NCI-H1436 (cell line): ENCODE measurements at places on chromosomes 16 and 17.
A peak's percentile ranks its signal among the peaks of the same experiment; 100 is the strongest.

- peak; percentile 13 for DNase-seq
Measured at GRCh38 chr16:69182730-69183416, 4.1 kb upstream of the SNTB2 start.

GRCh38 chr17:7854851-7855659 is at the start of gene TMEM88:
Gene TMEM88 (plus strand): TSS chr17:7855066. CDS start chr17:7855075, 9 bp downstream.
- no peak for DNase-seq

DNA sequence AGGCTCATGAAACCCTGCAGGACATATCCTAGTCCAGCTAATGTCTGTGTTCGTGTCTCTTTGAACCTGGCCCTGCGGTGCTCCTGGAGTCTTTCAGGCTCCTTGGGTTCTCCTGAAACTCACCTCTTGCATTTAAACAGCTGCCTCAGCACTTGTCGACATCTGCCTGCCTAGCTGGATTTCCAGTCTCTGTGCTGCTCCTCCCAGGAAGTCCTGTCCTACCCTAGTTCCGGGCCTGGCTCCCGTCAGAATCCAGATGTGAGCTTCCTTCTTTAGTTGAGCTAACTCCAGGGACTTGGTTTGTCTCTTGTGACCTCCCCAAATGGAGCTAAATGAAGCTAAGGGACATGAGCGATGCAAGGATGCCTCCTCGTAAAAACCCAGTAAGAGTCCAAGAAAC is 155.2 kb upstream of the PIRT start:
- no peak for DNase-seq

DNA sequence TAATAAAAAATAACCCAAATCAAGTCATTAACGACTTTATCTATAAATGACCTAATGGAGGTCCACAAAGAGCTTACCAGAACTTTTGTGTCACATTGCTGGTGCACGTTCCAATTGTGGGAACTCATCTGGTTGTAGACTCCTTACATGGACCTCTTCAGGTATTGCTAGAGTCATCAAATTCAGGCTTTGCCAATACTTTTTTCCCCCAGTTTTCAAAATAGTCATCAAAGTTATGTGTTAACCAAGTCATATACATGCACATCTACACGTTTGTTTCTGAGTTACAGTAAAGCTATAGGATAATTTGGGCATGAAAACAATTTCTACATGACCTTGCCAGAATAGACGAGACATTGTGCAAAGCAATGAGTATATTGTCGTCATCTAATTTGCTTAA is 76.2 kb upstream of the ADAMTS18 start:
- DNase-seq = no peak

GRCh38 chr16:8512941-8513624 is 77.2 kb downstream of the TMEM114 start:
- no peak for DNase-seq

- no peak for DNase-seq
Measured at GRCh38 chr17:57068222-57068658, 16.8 kb upstream of the AKAP1 start.

- DNase-seq = no peak
Measured at GRCh38 chr17:81483862-81484194, 28.8 kb downstream of the ACTG1 start.

- no peak for DNase-seq
Measured at GRCh38 chr16:85137323-85138072, 25.2 kb upstream of the CIBAR2 start.

DNA sequence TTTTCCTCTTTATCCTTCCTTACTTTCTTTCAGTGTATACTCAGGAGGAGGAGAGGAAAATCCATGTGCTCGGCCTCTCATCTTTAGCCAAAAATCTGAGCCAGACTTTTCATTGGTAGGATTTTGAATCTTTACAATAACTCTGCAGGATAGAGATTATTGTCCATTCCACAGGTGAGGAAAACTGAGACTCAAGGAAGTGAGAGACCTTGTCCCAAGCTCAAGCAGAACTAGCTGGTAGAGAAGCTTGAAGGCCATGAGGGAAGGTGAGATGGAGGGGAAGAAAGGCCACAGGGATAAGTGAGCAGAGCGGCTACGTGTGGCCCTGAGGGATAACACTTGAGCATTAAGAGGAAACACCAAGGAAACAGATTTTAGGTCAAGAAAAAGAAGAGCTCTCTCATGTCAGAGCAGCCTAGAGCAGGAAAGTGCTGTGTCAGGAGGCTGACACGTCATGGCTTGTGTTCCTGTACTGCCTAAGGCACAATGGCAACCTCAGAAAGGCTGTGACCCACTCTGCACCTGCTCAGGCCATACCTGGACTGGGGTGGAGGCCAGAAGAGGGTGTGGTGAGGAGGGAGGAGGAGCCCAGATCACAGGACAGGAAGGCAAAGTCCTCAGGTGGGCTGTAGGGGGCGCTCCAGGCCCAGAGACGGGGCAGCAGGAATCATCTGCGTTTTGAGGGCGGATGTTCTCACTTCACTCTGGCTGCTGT is 11.9 kb downstream of the MT4 start:
- DNase-seq = no peak

GRCh38 chr17:17361867-17362539 is 58.8 kb downstream of the NT5M start:
- DNase-seq = no peak

- DNase-seq = no peak
Measured at GRCh38 chr17:57755480-57756070, 10.5 kb upstream of the CCDC182 start.

GRCh38 chr17:56744721-56745120 is 89.0 kb downstream of the C17orf67 start:
- DNase-seq = no peak

DNA sequence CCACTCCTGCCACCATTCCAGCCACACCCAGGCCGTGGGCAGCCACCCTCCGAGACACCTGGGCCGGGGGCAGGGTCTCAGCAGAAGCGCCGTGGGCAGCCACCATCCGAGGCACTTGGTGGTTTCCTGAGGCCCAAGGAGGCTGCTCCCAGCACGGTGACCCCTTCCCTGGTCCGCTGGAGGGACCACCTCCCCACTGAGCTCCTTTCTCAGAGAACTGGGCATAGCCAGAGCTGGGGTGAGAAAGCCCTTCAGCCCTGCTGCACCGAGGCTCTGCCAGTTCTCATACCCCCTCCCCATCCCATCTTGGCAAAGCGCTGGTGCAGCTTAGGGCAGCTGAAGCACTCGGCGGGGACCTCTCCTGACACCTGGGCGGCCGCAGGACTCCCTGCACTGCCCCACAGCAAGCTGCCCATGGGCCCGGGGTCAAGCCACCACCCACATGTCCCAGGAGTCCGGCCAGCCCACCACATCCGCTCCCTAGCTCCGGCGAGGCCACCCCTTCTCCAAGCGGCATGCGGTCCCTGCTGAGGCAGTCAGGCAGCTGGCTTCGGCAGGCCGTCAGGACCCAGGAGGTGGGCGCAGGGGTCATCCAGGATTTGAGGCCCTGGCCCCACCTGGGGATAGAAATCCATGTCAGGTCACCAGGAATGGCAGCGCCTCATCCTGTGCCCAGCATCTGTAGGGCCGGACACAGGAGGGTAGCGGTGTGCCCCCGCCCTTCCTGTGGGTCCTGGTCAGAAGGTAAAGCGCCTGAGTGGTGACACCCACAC is 1.3 kb upstream of the CYBA start:
- DNase-seq = no peak

- DNase-seq = no peak
Measured at GRCh38 chr17:5922476-5922875, 147.7 kb upstream of the WSCD1 start.

- DNase-seq = no peak
Measured at GRCh38 chr17:7179317-7180254, at the start of gene ASGR1. Gene ASGR1 (minus strand): TSS chr17:7179370. CDS start chr17:7178563, 807 bp downstream.

- peak; percentile 35 for DNase-seq
Measured at GRCh38 chr17:181245-182049, at the start of gene DOC2B. Gene DOC2B (minus strand): TSS chr17:181650. CDS start chr17:181479, 171 bp downstream.

GRCh38 chr16:47848421-47849109 is 307.2 kb downstream of the ABCC12 start:
- no peak for DNase-seq

GRCh38 chr16:31505483-31505882 is 2.7 kb downstream of the RUSF1 start:
- DNase-seq = no peak

- DNase-seq = no peak
Measured at GRCh38 chr17:5485270-5486205, at the start of gene DERL2. Gene DERL2 (minus strand): TSS chr17:5486178. CDS start chr17:5486161, 17 bp downstream.

DNA sequence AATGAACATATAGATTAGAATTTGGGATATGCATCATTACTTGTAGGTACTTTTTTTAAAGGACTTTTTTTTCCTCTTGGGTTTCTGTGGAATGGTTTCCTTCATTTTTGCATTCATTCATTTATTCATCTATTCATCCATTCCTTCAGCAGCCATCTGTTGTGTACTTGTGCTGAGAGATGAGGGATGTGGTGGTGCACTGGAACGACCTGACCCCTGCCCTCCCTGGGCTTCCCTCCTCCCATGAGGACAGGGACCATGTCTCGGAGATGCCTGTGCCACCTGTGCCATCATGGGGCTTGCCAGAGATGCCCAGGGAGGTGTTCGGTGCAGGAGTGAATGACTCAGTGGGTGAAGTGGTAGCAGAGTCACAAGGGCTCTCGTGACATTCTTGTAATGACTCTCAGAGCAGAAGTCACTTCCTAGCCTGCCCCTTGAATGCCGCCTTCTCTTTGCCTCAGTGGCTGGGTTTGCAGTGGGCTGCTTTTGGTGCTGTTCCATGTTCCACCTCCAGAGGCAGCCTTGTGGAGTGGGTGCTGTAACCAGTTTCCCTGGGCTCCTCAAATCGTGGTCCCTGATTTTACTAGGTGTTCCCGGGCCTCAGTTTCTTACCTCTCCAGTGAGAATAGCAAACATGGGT is 43.9 kb downstream of the CLEC16A start:
- DNase-seq = no peak

GRCh38 chr17:21511363-21512195 is 135.4 kb downstream of the KCNJ12 start:
- DNase-seq = peak; percentile 41

DNA sequence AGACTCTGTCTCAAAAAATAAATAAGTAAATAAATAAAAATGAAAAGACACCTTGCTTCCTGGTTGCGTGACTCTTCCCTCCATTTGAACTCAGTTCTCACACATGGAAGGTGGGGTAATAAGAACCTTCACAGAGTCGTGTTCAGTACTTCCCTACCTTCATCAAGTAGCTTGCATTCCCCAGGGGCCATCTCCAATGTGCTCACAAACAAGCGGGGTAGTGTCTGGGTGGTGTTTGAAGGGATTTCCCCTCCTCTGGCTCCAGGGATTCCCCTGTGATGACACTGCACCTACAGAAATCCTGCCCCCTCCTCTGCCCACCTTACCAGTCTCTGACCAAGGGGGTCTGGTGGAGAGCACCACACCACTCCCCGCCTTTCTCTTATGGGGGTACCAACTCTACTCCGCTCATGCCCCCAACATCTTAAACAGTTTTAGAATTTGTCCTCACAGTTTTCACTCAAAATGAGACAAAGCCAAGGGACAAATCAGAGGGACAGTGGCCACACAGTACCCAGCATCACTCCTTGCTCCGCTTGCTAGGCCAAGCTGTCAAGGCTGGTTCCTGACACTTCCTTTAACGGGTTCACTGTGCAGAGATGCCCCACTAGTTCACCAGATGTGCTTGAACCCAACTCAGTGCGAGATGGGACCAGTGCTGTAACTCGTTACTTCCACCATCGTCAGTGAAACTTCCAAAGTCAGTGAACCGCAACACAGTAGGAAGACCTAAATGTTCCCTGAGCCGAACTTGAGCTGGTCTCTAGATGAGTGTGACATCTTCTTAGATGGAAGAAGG is 69.1 kb downstream of the COPRS start:
- DNase-seq = no peak

- DNase-seq = no peak
Measured at GRCh38 chr17:83058266-83058798, 21.1 kb upstream of the METRNL start.

DNA sequence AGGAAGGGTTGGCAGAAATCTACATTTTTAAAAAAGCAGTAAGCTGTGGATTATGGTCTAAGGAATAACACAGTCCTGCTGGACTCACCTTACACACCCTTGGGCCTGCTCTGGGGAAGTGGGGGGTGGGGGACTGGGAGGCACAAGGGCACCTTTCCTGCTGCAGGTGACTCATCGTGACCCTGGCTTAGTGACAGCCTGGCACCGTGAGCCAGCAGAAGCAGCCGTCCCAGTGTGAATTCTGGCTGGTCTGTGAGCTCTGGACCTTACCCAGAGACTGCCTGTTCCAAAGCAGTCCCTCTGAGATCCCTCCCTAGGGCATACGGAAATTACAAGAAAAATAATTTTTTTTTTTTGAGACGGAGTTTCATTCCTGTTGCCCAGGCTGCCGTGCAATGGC is 4.2 kb upstream of the CRK start:
- DNase-seq = no peak

GRCh38 chr17:27565874-27566670 is 64.9 kb upstream of the LGALS9 start:
- no peak for DNase-seq

DNA sequence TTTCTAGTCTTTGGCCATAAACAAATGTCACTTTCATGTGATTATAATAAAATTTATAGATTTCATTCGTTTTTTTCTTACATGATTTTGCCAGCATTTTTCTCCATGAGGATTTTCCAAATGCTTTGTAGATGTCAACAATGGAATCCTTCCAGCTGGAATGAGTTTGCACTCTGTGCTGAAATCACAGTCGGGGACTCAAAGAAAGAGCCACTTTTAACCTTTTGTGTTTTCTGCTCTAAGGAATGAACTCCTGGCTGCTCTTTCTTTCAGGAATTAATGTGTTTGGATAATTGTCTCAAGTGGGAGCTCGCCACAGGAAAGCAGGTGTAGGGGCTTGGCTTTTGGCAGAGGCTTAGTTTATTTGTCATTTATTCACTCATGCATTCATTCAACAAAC is 372.3 kb upstream of the SALL1 start:
- DNase-seq = no peak
